CD4-positive, alpha-beta T cell treated with Interleukin-17A for 4 hours (primary cell): ENCODE measurements at places on chromosomes 5 and 9.
A peak's percentile ranks its signal among the peaks of the same experiment; 100 is the strongest.

- peak; percentile 44 for DNase-seq
These were observed 15.2 kb upstream of the LHX3 start for GRCh38 chr9:136220017-136220729.

DNA sequence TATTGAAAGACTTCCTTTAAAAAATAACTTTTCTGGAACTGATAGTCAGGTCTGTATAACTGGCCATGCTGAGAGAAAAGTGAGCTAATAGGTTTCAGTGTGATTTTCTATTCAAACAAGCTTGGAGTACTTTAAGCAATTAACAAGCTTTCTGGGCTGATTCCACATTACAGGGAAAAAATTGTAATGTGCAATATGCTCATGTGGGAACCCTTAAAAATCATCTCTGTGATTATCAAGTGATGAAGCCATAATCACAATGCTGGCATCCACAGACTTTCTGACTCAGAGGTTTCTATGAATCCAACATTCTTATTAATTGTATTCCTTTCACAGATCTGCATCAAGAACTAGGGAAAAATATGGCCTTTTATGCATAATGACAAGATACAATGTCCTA, 212.2 kb upstream of the ACO1 start:
- no peak for DNase-seq

- DNase-seq: no peak
These were observed 1157.9 kb downstream of the TAF11L14 start for GRCh38 chr5:18792145-18792544.

DNA sequence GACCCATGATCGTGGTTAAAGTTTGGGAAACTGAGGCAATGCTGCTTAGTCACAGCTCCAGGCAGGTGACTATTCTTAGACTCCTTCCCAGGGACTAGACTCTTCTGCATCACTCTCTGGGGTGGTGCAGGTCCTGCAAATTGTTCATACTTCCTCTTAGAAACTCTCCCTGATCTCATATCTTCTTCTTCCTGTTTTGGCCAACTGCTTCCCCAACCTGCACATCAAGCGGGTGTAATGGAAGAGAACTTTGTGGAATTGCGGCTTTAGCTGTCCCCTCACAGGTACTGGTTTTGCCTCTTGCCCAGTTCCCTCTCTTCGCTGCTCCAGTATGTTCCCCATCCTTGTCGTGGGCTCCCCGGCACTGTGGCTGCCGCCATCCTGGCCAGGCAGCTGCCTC, 111.5 kb upstream of the CTSL start:
- no peak for DNase-seq

- no peak for DNase-seq
These were observed 66.1 kb downstream of the GPR21 start for GRCh38 chr9:123099548-123099947.

DNA sequence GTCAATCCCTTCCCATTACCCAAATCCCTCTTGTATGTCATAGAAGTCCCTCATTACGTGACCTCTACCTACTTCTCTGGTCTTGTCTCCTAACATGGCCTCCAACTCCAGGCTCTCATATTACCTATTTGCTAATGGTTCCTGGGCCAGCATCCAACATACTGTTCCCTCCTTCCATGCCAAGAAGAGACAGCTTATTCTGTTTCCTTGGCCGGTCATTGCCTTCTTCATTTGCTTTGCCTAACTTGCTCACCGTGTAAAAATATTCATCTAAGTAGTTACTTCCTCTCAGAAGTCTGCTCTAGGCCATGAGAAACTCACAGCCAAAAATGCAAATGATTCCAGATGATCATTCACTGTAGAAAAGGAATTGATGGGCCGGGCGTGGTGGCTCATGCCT, 8.9 kb upstream of the IL6ST start:
- DNase-seq: no peak

GRCh38 chr5:140267201-140267540, 35.7 kb downstream of the PFDN1 start:
- DNase-seq: no peak

DNA sequence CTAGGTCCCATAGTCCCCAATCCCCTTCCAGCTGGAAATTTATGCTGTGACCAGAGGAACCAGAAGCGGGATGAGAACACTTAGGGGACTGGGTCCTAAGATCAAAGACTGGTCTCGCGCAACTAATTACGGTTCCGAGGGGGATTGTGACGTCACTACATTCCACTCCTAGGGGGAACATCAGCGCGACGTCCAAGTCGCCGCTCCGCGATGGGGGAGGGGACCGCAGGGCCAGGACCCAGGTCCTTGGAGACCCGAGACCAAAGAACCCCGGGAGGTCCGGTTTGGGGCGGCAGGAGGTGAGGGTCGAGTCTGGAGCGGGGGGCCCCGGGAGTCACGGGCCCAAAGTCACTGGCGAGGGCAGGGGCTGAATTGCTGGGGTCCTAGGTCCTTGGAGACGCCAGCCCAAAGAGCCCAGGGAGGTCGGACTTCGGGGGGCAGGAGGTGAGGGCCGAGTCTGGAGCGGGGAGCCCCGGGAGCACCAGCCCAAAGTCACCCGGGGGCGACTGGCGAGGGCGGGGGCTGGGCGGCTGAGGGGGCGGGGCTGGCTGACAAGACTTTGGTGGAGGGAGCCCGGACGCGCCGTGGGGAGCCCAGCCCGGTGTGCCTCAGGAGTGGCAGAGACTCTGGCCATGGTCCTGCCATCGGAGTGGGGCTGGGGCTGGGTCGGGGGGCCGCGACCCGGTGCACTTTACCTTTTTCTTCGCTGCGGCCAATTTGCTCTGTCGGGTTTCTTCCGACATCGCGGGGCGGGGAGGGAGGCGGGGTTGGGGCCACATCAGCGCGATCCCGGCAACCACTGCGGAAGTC, at the start of gene GOLGA2:
GOLGA2 (minus strand) TSS at position 810 of the 810 bp plus-strand sequence; CDS start at position 779, 31 bp downstream.
- DNase-seq: no peak

- DNase-seq: no peak
These were observed 303.0 kb upstream of the CDH9 start for GRCh38 chr5:27341342-27341741.

DNA sequence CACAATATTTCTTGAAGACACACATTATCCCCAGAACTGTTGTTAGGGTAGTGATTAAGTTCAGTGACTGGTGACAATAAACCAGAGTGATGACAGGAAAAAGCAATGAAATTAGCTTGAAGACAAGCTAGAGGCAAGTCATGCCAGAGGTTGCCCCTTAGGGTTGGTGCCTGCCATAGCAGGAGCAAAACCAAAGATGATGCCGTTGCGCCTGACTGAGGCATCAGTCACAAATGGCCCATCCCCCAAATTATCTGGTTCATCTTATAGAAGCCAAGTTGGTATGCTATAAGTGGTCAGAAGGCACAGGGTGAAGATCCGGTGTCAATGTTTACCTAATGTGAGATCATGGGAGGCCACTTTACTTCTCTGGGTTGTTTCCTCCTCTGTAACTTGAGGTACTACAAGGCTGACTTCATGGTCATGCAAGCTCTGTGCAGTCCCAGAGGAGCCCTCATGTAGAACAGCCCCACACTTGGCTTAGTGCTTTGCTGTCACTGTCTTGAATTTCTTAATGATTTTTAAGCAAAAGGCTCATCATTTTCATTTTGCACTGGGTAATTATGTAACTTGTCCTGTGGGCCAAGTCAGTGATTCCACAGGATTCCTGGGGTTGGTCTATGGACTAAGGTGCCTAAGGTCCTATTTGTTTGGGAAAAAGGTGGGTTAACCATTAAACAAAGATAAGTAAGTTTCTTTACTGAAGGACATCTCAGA, 211.3 kb downstream of the MAN2A1 start:
- DNase-seq: no peak

- DNase-seq: no peak
These were observed 82.7 kb upstream of the NAA35 start for GRCh38 chr9:85858056-85858750.

DNA sequence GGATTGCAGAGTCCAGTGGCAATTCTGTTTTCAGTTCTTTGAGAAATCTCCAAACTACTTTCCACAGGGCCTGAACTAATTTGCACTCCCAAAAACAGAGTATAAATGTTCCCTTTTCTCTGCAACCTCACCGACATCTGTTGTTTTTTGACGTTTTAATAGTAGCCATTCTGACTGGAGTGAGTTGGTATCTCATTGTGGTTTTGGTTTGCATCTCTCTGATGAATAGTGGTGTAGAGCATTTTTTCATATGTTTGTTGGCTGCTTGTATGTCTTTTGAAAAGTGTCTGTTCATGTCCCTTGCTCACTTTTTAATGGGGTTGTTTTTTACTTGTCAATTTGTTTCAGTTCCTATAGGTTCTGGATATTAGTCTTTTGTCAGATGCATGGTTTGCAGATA, 72.6 kb downstream of the PALM2AKAP2 start:
- no peak for DNase-seq

- DNase-seq: no peak
These were observed 1983.2 kb downstream of the EFNA5 start for GRCh38 chr5:105687493-105687892.

GRCh38 chr5:115873392-115873791, 31.7 kb downstream of the AP3S1 start:
- no peak for DNase-seq

GRCh38 chr9:137550231-137550621, at the start of gene PNPLA7:
PNPLA7 (minus strand) TSS chr9:137550402; CDS start chr9:137550197, 205 bp downstream.
- DNase-seq: peak; percentile 75

GRCh38 chr9:115786321-115786720, 367.3 kb upstream of the PAPPA start:
- no peak for DNase-seq

DNA sequence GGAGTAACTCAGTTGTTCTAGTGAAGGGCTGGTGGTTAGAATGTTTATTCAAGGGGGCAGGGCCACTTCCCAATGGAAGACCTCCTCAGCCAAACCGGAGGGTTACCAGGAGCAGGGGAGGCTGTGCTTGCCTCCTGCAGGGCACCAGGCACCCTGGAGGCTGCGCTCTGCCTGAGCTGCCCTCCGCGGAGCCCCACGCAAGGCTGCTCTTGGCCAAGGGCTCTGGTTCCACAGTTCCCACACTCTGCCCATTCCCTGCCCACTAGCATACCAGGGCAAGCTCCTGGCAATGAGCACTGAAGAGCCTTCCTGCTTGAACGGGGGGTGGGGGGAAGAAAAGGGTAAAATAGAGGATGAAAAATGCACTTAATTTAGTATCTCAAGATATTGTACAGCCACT, 35.5 kb upstream of the PTCH1 start:
- DNase-seq: no peak

GRCh38 chr9:94654165-94654894, 15.0 kb upstream of the FBP1 start:
- DNase-seq: no peak

DNA sequence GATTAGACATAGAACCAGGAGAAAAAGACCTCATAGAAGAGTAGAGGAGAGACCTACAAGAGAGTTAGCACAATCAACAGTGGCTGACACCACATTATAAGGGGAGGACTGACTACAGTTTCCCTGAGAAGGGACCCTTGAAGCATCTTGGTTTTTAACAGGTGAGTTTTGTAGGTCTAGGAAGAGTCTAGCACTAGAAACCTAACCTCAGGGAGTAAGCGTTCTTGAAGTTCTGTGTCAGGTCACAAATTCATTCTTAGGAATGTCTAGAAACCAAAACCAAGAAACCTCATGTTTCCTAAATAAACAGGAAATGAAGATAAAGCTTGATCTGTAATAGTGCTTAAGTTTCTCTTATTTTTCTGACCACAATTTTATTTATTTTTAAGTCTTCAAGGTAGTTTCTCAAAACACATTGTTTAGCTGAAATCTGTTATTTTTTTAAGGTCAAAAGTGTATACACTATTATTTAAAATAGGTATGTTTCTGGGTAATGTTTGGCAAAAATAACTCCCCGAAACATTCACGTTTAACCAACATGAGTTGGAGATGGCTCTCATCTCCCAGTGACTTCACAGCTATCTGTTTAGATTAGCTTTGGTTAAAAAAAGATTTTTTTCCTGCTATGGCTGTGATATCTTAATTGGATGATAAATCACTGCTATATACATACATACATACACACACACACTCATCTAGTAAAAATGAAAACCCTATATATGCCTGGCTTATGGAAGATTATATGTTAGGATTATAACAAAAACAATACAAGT, 37.1 kb downstream of the MAP3K1 start:
- no peak for DNase-seq

- no peak for DNase-seq
These were observed 257.6 kb downstream of the RFX3 start for GRCh38 chr9:3268223-3268622.

GRCh38 chr5:61055434-61056006, 106.7 kb downstream of the SMIM15 start:
- DNase-seq: no peak
